Stimulated activated CD8-positive, alpha-beta memory T cell treated with anti-CD3 and anti-CD28 coated beads, Interleukin-2, amount 100 ng/mL, for 1 hour (primary cell): ENCODE measurements at places on chromosomes 4 and X.

GRCh38 chr4:96312046-96312685 is 472.3 kb downstream of the PDHA2 start:
- DNase-seq: no peak

- no peak for DNase-seq
These were observed 1674.3 kb upstream of the AGA start for GRCh38 chr4:179116581-179116980.

DNA sequence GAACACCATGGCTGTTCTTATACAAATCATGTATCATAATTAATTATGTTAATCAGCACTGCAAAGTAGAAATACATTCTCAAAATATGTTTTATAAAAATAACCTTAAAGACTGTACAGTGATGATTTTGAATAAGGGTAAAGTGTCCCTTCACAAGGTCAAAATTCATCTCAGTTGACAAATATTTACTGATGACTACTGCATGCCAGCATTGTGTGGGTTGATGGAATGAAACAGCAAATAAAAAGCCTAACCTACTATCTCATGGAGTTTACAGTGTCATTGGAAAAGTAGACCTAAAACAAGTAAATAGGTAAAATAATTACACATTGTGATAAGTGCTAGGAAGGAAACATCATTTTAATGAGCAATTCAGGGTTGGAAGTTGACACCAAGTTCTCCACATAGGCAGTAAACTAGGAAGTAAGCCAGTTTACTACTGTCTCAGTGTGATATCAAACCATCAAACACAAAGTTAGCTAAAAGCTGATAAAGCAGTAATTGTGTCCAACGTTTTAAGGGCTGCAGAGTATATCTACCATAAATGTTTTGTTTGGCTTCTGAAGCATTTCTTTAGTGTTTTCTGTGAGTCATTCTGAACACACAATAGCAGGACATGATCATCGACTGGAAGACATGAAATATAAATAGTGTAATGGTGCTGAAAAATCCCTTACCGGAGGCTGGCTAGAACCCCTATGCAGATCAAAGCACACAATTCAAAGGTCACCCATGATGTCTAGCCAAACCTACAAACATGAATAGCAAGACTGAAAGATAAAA is 221.8 kb downstream of the DACH2 start:
- DNase-seq: no peak

DNA sequence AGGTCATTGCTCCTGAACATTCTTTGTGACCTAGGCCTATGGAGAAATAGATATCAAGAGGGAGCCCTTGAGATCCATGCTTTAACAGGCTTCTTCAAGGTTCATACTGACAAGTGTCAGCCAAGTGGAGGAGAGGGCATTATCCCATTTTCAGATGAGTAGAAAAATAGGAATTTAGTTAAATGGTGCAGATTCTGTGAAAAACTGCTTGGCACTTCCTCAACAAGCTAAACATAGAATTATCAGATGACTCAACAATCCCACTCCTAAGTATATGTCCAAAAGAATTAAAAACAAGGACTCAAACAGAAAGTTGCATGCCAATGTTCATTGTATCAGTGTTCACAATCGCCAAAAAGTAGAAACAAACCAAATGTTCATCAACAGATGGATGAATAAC is 43.8 kb upstream of the KCNIP4 start:
- DNase-seq: no peak
